ENCODE measurements at places on chromosomes 16 and 17. TPM values are rescaled to one million over a fixed set of nuclear protein-coding genes. Genes with fewer than 3 reads are reported as not detected.
A peak's percentile ranks its signal among the peaks of the same experiment; 100 is the strongest.

RASD1 gene
- total RNA-seq, result 39.8 TPM

DNA sequence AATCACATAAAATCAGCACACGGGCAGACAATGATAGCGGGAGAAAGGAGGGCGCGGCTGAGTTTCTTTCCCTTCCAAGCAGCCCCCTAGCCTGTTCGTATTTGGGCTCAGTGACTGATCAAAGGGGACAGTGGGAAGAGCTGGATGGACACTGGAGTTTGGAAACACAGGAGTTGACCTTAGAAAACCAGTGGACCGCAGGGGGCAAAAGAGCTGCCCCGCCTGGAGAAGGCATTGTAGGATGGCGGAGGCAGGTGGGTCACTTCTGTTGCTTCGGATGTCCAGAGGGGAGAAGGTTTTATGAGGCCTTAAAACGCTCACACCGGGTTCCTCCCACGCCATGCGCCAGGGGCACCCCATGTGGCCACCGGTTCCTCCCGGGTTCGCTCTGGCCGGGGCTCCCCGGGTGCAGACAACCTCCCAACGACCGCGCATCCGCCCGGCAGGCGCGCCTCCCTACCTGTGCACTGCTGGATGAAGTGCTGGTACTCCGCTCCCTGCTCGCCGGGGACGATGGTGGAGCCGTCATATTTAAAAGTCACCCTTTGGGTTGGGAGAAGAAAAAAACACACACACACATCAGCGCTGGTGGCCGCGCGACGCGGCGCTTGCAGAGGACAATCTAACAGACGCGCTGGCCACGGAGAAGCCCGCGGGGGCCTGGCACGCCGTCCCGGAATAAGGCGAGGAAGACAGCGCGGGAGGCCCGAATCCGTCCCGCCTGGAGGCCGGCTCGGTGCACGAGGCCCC, 662 bp downstream of the COTL1 start:
- peak; percentile 66 for DNase-seq

GRCh38 chr17:62094175-62094574, 29.1 kb upstream of the MED13 start:
- no peak for DNase-seq

GRCh38 chr16:52837251-52837650, 215.4 kb downstream of the CHD9NB start:
- DNase-seq, result no peak

SGCA gene
- 135 TPM for total RNA-seq

LSM12 gene
- 46.1 TPM for total RNA-seq

DNA sequence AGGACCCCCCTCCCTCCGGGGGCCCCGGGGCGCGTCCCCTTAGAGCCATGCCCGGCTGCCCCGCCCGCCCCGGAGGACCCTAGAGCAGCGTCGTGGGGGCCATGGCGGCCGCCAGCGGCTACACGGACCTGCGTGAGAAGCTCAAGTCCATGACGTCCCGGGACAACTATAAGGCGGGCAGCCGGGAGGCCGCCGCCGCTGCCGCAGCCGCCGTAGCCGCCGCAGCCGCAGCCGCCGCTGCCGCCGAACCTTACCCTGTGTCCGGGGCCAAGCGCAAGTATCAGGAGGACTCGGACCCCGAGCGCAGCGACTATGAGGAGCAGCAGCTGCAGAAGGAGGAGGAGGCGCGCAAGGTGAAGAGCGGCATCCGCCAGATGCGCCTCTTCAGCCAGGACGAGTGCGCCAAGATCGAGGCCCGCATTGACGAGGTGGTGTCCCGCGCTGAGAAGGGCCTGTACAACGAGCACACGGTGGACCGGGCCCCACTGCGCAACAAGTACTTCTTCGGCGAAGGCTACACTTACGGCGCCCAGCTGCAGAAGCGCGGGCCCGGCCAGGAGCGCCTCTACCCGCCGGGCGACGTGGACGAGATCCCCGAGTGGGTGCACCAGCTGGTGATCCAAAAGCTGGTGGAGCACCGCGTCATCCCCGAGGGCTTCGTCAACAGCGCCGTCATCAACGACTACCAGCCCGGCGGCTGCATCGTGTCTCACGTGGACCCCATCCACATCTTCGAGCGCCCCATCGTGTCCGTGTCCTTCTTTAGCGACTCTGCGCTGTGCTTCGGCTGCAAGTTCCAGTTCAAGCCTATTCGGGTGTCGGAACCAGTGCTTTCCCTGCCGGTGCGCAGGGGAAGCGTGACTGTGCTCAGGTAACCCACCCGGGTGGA, 759 bp downstream of the ALKBH5 start:
- peak; percentile 63 for DNase-seq

RNF227 gene
- total RNA-seq, result 0.78 TPM

GRCh38 chr17:15488557-15488956, 21.1 kb upstream of the CDRT4 start:
- no peak for DNase-seq

- peak; percentile 39 for DNase-seq
Measured at GRCh38 chr17:82351254-82351712, 7.8 kb upstream of the TEX19 start.

All from Right ventricle myocardium superior (tissue), 1 donor.